ENCODE measurements at places on chromosomes 3 and 15.

DNA sequence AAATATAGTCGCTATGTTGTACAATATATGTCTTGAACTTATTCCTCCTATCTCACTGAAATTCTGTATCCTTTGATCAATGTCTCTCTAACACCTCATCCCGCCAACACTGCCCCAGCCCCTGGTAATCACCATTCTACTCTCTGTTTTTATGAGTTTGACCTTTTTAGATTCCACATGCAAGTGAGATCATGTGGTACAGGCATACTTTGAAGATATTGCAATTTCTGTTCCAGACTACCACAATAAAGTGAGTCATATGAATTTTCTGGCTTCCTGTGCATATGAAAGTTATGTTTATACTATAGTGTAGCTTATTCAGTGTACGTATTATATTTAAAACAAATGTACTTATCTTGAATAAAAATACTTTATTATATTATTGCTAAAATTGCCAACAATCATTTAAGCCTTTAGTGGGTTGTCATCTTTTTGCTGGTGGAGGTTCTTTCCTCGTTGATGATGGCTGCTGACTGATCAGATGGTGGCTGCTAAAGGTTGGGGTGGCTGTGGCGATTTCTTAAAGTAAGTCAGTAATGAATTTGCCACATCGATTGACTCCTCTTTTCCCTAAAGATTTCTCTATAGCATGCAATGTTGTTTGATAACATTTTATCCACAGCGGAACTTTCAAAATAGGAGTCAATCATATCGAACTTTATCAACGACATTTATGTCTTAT is 257.2 kb downstream of the NFKBIZ start:
- no peak for DNase-seq

GRCh38 chr15:98649472-98650416 is 1.4 kb downstream of the IGF1R start:
- DNase-seq, result peak; percentile 53

GRCh38 chr3:178195824-178196223 is 340.4 kb upstream of the KCNMB2 start:
- DNase-seq, result peak; percentile 2

GRCh38 chr15:67240235-67241131 is 14.0 kb downstream of the AAGAB start:
- peak; percentile 9 for DNase-seq

DNA sequence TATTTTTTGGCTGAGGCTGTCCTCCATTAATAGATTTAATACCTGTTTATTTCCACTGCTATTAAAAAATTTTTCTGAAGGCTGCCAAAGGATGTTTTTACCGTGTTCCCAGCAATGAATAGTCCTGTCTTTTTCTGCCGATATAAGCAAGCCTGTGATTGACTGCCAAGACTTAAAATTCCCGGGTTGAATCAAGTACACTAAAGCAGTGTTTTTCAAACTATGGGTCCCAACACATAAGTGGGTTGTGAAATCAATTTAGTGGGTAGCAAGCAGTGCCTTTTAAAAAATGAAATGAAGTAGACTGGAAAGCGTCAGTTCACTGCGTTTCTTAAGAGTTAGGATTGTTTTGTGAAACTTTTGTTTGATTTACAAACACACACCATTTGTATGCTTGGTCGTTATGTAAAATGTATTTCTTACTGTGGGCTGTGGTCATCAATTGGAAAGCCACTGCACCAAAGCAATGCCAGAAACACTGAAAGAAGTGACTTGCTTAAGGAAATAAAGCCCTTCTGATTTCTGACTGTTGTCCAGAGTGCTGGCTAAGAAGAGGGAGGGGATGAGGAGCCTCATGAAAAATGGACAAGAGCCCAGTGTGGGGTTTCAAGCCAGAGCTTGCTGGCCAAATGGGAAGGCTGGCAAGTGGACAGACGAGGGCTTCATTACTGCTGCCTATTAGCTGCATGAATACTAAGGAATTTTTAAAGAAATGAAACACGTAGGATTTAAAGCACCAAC is 206.0 kb downstream of the THRB start:
- no peak for DNase-seq

- no peak for DNase-seq
These were observed 41.6 kb downstream of the CPA3 start for GRCh38 chr3:148906667-148907066.

All from SJSA1 (cell line).